HTR-8/SVneo (cell line): ENCODE measurements at places on chromosomes 5 and 9.

DNA sequence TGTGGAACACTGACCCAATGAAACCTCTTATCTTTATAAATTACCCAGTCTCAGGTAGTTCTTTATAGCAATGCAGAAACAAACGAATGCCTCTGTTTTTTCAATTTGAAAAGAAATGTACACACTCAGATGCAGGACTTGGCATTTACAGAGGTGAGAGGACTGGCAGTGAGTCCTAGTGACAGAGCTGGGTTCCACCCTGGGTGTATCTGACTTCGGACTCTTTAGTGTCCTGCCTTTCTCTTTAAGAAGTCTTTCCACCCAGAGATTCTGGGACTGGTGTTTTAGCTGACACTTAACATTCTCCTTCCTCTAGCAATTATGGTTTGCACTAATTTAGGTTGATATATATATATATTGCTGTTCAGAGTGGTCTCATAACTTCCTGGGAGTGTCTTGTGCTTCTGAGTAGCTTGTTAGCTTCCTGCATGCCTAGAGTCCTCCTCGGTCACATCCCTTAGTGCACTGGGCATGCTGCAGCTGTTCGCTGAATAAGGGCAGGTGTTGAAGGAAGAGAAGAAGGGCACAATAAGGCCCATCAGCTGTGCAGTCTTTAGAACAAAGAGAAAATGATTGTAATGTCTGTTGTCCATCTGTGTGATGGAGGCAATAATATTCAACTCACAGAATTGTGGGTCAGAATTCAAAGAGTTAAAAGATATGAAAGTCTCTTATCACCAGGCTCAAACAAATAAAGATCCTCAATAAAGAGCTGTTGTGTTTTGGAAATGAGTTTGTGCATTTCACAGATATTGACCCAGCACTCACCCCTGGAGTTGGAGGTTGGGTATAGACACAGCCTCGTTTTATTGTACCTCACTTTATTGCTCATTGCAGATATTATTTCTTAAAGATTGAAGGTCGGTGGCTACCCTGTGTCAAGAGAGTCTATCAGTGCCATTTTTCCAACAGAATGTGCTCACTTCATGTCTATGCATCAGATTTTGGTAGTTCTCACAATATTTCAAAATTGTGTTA lies 187.1 kb downstream of the TRIM32 start:
- no peak for DNase-seq

- DNase-seq: no peak
Measured at GRCh38 chr9:105360344-105360743, 87.5 kb upstream of the FSD1L start.

GRCh38 chr9:133269537-133270362 lies 5.3 kb downstream of the ABO start:
- no peak for DNase-seq

DNA sequence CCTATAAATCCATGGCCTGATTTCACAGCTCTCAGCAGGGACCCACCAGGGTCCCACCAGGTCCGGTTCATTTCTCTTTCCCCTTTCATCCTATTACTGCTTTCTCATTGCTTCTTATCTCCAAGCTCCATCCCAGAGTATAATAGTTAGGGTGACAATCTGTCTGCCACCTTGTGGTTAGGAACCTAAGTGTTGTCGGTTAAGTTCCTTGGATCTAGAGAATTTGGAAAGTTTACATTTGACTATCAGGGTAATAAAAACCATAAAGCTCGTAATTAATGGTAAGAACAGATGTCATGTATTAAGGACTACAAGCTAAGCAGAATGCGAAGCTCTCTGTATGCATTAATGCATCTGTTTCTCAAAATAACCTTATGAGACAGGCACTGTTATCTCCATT lies 259.1 kb downstream of the SH3GL2 start:
- no peak for DNase-seq

GRCh38 chr9:78311886-78312524 lies 15.1 kb downstream of the PSAT1 start:
- no peak for DNase-seq
